Activated CD8-positive, alpha-beta memory T cell treated with anti-CD3 and anti-CD28 coated beads, Interleukin-2, amount 10 ng/mL, durations not matched to agents 7 days and 5 days (primary cell): ENCODE measurements at places on chromosomes 5 and 9.

GRCh38 chr9:72210522-72210921 is 61.3 kb downstream of the GDA start:
- DNase-seq, result no peak

GRCh38 chr9:136645903-136646754 is 16.6 kb upstream of the EGFL7 start:
- no peak for DNase-seq

DNA sequence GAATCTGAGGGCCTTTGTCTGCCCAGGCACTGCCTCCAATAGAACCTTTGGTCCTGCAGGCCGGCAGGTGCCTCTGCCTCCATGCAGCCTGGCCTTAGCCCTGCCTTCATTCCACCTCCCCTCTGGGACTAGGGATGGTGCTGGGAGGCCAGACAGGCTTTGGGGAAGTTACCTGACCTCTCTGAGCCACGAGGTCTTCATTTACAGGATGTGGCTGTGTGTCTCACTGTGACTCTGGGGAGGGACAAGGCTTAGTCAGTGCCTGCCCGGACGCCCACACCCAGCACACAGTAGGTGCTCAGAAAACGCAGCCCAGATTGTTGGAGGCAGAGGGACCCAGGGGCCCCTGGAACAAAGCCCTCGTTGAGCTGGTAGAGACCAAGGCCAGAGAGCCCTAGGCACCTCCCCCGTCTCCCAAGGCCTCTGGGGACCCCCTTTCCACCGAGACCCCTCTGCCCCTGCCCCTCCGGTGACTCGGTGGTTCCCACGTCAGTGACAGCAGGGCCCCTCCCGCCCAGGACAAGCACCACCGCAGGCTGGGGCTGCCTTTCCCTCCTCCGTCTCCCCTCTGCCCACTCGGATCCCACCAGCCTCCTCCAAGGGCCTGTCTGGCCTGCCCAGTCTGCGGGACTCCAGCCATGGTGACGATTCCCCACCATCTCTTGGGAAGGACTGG is 46.9 kb upstream of the EGFL7 start:
- no peak for DNase-seq

GRCh38 chr5:100464418-100464817 is 70.8 kb upstream of the FAM174A start:
- DNase-seq, result no peak

- no peak for DNase-seq
Measured at GRCh38 chr9:5499889-5500398, 10.4 kb upstream of the PDCD1LG2 start.

DNA sequence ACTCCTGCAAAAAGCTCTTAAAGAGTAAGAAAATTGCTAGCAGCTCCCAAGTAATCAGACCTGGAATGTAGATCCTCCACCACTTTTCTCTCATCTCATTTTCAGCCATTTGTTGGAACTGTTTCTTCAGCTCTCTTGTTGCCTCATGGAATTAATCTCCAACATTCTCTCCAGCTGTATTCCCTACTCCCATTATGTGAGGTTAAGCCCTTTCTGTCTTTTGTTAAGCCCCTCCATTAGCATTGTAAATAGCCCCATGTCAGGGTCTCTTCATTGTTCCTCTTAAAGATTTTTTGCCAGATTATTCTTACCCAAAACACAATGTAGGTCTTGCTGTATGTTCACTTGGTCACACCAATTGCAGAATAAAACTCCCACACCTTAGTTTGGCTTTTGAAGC is 119.8 kb downstream of the PLPPR1 start:
- no peak for DNase-seq
